ENCODE measurements at places on chromosomes 1 and 21.

DNA sequence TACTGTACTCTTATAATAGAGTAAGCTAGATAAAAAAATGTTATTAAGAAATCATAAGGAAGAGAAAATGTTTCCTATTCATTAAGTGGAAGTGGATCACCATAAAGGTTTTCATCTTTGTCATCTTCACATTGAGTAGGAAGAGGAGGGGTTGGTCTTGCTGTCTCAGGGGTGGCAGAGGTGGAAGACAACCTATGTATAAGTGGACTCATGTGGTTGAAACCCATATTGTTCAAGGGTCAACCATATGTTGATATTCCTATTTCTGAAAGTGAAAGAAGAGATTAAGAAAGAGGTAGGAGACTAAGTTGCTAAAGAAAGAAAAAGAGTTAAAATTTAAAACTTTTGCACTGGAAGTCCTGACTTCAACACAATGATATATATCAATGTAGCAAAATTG, 4.9 kb upstream of the ZP4 start:
- no peak for DNase-seq

GRCh38 chr21:42258150-42258884, 39.4 kb downstream of the ABCG1 start:
- DNase-seq, result peak; percentile 88

DNA sequence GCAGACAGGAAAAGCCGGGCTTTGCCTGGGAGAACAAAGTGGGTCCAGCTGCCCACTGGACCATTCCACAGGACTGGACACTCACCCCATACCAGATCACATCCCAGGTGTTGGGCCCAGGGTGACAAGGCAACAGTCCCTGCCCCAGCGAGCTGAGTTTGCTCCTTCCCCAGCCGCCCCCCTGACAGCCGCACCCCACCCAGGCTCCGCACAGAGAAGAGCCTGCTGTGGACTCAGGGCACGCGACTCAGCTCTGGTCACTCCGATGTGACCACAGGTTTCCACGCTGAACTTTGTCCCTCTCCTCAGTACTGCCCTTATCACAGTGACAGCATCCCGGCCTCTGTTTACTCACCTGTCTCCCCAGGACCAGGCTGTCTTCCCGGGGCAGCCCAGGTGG, 1.2 kb downstream of the BMP8B start:
- no peak for DNase-seq

- no peak for DNase-seq
These were observed 588.5 kb downstream of the AGBL4 start for GRCh38 chr1:49435291-49435690.

DNA sequence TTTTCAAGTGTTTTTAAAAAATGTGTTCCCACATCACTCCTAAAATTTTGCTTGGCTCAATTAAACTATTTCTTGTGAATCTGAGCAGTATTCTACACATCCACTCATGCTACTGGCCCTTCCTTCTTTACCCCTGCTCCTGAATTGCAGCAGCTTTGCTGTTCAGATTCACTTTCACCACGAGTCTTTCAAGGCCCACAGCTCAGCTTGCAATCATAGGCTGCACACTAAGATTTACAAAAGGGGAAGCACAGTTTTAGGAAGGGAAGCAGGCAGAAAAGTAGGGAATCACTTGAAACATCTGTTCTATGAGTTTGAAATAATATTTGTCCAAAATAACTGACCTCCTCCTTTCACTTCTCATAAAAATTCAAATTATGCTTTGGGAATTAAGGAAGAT, 70.9 kb upstream of the EDEM3 start:
- DNase-seq, result no peak

- no peak for DNase-seq
These were observed 33.2 kb upstream of the EPHA8 start for GRCh38 chr1:22529901-22530621.

DNA sequence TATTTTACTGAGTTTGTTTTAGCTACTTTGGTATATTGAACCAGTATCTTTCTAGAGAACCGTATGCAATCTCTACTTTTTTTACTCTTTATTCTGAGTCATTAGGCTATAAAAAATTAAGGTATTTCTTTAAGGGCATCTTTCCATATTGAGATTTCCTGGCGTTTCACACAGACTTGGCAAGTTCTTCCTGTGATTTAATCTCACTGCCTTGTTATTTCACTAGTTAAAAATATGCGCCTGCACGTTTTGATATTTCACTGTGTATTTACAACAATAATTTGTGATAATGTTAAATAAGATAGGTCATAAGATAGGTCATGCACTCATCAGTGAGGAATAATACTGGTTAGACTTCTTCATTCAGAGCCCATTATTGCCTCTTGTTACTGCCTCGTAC, 16.2 kb upstream of the CR1L start:
- no peak for DNase-seq

DNA sequence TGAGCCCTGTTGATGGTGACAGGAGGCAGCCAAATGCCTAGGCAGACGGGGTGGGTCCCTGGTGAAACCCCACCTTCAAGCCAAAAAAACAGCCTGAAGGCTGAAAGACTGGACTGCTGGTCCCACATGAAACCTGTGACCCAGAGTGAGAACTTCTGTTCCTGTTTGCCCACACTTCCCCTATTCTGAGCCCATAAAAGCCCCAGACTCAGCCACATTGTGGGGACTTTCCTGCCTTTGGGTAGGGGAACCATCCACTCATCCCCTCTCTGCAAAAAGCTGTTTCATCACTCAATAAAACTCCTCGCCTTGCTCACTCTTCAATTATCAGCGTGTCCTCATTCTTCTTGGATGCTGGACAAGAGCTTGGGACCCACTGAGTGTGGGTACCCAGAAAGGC, 25.2 kb downstream of the HTR6 start:
- DNase-seq, result no peak

GRCh38 chr1:25392841-25393240, 27.8 kb downstream of the RHCE start:
- no peak for DNase-seq

GRCh38 chr1:220300442-220301121, 28.3 kb upstream of the RAB3GAP2 start:
- no peak for DNase-seq

GRCh38 chr21:45431781-45432572, 27.0 kb downstream of the COL18A1 start:
- DNase-seq, result no peak

DNA sequence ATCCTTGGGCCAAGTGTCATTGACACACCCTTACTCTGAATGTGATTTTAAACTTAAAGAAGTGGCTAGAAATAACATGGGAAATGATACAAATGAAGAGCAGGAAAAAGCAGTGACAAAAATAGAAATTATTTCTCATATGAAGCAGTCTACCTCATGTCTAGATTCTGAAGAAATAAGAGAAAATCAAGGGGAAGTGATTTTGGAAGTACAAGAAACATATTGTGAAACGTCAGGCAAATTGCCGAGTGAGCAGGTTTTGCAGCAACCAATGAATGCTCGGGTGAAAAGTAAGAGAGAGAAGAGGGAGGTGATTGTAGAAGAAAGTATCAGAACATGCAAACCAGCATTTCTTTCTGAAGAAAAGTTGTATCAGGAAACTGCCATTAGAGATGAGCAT, 130.7 kb downstream of the MACF1 start:
- no peak for DNase-seq

DNA sequence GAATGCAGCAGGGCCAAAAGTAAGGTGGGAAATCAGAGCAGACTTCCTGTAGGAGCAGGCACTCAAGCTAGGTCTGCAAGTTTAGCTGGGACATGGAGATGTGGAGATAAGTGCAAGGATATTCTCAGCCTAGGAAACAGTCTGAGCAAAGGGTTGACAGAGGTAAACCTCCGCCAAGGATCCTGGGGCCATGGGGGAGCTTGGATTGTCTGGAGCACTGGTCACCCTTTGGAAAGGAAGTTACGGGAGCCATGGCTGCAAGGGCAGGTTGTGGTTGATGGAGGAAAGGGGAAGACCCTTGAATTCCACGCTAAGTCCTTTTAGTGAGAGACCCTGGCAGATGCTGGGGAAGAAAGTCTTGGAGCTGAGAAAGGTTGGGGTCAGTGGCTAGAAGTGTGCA, 150.9 kb downstream of the PTPRU start:
- no peak for DNase-seq

- DNase-seq, result no peak
These were observed 85.4 kb downstream of the CEP350 start for GRCh38 chr1:180040034-180040433.

DNA sequence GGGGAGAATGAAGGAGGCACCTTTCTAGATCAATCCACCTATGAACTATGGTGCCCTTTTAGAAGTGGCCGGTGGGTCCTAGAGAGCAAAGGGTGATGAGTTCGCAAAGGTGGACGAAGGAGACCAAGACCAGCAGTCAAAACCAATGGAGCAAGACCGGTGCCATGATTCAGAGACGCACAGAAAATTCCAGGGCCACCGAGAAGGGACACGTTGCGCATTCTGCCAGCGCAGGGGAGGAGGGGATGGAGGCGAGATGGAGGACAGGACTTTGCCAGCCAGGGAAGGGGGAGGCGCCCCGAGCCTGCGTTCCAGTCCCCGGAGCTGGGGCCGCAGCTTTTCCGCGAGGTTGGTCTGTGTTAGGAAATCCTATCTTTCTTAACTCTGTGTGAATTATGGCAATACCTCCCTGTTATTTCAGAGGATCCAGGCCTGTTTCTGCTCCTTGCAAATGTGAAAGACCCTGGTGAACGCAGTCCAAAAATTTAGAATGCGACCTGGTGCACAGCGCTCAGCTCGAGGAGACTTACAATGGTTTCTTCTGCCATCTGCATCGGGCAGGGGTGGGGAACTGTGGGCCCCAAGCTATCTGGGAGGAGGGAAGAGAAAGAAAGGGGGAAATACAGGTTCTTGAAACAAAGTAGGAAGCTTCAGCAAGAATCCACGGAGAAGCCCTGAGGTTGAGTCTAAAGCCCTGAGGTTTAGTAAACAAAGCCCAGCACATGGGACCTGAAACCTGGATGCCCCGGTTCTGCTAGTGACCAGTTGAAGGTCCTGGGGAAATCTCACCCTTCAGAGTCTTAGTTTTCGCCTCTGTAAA, 129.4 kb downstream of the MRPS6 start:
- DNase-seq, result no peak

DNA sequence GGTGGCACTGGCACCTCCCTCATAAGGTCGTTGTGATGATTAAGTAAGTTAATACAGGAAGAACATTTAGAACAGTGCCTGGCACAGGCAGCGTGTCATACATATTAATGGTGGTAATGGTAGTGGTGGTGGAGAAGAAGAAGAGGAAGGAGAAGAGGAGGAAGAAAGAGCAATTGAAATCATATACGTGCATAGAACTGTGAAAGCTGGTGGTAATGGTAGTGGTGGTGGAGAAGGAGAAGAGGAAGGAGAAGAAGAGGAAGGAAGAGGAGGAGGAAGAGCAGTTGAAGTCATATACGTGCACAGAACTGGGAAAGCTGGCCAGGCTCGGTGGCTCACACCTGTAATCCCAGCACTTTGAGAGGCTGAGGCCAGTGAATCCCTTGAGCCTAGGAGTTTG, 121.3 kb upstream of the HOOK1 start:
- no peak for DNase-seq

- no peak for DNase-seq
These were observed 9.0 kb downstream of the CFH start for GRCh38 chr1:196660852-196661251.

- DNase-seq, result no peak
These were observed 470 bp upstream of the NAXE start for GRCh38 chr1:156591181-156591431.

DNA sequence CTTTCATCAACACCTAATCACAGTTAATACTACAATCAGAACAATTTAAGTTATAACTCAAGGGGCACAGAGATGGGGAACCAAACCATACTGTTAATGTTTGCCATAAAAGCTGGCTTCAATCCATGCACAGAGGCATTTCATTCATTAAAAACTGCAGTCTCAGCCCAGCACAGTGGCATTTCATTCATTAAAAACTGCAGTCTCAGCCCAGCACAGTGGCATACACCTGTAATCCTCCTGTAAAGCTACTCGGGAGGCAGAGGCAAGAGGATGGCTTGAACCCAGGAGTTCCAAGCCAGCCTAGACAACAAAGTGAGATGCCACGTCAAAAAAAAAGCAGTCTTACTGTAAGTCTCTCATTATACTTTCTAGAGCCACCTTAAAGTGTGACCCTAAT, 29.2 kb downstream of the ARID4B start:
- no peak for DNase-seq

DNA sequence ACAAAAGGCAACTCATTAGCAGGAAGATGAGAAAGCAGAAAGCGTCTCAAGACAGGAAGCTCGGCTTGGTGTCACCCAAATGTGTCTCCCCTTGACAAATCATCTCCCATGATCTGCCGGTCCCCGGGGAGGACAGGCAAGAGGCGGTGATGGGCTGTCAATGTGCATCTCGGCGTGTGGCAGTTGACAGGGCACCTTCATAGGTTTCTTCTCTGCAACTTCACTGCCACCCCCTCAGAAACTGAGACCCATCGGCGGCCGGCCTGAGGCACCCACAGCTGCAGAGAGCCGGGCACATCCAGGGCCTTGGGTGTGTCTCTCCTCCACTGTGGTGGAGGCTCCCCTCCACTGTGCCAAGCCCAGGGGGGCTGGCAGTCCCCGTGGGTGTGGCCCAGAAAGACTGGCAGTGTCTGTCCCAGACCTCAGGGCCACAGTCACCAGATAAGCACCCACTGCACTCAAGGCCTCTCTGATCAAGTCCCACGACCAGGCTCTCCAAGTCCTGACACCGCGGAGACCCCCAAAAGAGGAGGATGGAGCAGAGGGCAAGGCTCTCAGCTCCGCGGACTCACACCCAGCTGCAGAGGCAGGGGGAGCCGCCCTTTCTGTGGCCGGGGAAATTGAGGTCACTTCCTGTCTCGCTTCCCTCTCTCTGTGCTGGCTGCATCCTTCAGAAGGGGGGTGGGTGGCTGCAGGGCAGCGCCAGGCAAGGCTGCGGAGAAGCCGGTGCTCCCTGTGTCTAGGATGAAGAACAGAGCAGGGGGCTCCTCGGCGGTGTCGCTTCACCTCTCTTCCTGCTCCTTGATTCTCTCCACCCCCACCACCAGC, 39.6 kb upstream of the LBR start:
- peak; percentile 79 for DNase-seq

GRCh38 chr1:64155278-64155677, 48.1 kb upstream of the UBE2U start:
- DNase-seq, result no peak

GRCh38 chr1:54886724-54887664, at the start of gene DHCR24:
TSS of gene DHCR24 (minus strand) at chr1:54887195. CDS start at chr1:54887119, 76 bp downstream.
- peak; percentile 85 for DNase-seq

GRCh38 chr1:168167806-168168205, 11.0 kb upstream of the TIPRL start:
- DNase-seq, result no peak

GRCh38 chr21:14452031-14452726, 69.2 kb upstream of the HSPA13 start:
- peak; percentile 28 for DNase-seq

- no peak for DNase-seq
These were observed 56.9 kb downstream of the TBCE start for GRCh38 chr1:235424092-235424491.

- peak; percentile 90 for DNase-seq
These were observed 7.1 kb upstream of the ITGB2 start for GRCh38 chr21:44927587-44928461.
